ENCODE measurements at places on chromosomes 5 and 9. TPM values are rescaled to one million over a fixed set of nuclear protein-coding genes. Genes with fewer than 3 reads are reported as not detected.

DNA sequence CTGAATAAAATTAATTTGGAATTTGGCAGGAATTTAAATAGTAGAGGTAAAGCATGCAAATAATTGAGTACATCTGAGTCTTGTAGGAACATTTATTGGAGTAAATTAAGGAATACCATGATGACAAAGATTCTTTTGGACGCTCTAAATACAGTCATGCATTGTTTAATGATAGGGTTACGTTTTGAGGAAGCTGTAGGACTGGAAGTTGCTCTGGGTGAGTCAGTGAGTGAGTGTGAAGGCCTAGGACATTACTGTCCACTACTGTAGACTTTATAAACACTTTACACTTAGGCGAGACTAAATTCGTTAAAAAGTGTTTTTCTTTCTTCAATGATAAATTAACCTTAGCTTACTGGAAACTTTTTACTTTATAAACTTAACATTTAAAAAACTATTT lies 113.0 kb downstream of the FAM170A start:
- no peak for DNase-seq

DNA sequence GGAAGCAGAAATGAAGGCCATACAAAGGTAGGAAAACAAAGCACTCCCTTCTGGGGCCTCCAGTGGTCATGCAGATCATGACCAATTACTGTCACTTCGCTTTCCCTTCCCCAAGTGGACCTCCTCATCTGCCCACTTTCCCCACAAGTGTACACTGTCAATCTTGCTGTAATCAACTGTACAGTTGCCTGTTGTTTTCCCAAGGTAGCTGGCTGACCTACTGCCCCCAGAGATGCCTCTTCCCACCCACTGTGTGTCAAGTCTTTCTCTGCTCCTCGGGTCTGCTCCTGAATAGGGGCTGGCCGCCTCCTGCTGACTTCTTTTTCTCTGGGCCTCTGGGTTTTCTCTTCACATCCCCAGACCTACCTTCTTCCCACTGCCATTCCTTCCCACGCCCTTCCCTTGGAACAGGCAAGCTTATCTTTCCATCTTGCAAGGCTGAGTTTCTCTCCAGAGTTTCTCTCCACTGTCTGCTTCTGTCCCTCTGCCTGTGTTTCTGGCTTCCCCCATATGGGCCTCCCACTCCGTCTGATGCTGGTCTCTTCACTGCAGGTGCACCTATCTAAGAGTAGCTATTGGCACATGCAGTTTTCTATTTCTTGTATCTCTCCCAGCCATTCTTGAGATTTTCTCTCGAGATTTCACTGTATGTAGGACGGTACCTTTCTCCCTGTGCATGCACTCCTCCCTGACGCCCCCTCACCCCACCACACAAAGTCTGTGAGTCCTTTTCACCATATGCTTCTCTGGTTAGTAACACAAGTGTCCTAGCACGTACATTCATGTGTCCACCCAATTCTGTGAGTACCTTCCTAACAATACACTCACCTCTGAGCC lies 2.4 kb downstream of the ELL2 start:
- DNase-seq = peak; percentile 27

DNA sequence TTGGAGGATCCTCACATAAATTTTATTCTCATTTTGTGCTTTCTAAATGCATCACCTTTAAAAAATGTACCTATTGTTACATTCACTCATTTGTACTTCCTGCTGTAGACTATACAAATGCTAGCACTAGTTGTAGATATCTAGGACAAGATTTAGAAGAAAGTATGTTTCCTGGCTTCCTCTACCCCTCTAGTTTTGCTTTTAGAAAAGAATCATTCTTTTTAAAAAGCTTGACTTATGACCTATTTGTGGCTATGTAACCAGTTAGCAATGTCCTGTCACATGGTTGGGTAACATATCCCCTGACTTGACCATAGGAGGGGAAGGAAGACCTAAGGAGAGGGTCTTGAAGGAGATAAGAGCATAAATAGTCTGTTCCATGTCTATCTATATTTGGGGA lies 13.3 kb downstream of the CAMK4 start:
- no peak for DNase-seq

DNA sequence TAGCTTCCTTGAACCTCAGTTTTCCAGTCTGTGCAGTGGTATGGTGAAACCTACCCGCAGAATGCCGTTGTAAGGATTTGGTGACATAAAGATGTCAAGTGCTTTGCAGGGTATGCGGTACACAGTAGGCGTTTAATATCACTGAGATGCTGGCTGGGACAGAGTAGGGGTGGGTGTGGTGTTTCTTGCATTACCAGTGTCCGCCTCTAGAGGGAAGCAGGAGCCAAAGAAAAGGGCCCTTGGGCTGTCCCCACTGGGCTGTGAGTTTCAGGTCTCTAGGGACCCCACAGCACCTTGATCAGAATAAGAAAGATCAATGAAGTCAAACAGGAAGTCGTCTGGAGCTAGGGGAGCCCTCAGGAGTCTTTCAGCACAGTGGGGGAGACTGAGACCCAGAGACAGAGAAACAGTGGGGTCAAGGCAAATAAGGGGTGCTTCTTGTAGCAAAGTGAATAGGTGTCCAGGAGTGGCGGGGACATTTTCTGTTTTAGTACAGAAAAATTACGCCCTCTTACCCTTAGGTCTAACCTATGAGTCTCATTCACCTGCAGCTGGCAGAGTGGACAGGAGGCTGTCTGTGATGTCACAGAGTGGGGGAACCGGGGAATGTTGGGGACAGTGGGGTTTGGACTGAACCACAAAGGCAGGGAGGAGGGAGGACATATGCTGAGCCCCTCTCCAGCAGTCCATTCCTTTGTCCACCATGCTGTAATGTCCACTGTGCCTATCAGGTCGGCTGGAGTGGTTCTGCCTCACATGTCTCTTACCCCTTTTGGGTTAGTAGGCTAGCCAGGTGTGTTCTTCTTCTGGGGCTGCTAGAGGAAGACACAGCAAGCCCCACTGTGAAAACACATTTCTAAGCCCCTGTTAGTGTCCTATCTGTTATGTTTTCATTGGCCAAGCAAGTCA lies 4.7 kb upstream of the TEX53 start:
- DNase-seq = peak; percentile 89

DNA sequence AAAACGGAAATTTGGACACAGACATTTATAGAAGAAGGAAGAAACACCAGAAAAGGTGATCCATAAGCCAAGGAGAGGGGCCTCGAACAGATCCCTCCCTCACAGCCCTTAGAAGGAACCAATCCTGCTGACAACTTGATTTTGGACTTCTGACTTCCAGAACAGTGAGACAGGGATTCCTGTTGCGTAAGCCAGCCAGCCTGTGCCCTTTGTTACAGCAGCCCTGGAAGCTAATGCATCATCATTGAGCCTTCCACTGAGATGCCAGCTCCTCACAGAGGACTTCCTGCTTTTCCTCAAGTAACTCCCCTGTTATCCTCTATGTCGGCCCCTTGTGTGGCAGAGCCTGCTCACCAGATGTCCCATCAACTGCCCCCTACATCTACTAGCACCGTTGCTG lies 94.1 kb downstream of the JMY start:
- DNase-seq = no peak

- DNase-seq = no peak
Observed at GRCh38 chr5:149979896-149980295, 19.3 kb downstream of the SLC26A2 start.

- DNase-seq = no peak
Observed at GRCh38 chr5:169627551-169627950, 9.5 kb upstream of the DOCK2 start.

GRCh38 chr5:176817841-176818377 lies 7.5 kb downstream of the UNC5A start:
- DNase-seq = peak; percentile 83

GRCh38 chr9:38074441-38074961 lies 5.5 kb upstream of the SHB start:
- DNase-seq = no peak

- DNase-seq = no peak
Observed at GRCh38 chr5:180599590-180599914, 8.3 kb upstream of the SCGB3A1 start.

DNA sequence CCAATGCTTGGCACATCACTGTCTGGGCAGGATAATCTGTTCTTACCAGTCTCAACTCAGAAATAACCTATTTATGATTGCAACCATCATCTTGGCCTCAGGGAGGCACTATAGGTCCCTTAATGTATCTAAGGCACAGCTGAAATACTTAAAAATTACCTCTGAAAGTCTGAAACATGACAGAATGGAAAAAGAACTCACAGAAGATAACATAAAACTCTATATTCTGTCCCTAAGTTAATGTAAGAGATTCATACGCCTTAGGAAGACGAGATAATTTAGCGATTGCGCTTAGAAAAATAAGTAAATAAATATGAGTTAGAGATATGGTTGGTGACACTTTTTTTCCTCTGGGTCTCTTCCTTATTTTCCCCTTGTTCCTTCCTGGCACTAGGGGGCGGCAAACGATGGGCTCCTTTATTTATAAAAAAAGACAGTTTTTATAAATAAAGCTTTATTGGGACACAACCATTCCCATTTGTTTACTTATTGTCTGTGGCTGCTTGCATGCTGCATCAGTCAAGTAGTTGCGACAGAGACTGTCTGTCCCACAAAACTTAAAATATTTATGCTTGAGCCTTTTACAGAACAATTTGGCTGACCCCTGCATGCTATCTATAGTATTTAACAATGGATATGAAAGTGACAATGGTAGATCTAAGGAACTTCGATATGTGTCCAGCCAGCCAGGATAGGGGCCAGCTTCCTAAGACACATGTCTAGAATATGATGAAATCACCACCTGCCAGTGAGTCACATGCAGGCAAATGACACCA lies 79.6 kb downstream of the PDE4D start:
- peak; percentile 81 for DNase-seq

GRCh38 chr9:135409286-135410200 lies 70.0 kb upstream of the PPP1R26 start:
- DNase-seq = no peak

DNA sequence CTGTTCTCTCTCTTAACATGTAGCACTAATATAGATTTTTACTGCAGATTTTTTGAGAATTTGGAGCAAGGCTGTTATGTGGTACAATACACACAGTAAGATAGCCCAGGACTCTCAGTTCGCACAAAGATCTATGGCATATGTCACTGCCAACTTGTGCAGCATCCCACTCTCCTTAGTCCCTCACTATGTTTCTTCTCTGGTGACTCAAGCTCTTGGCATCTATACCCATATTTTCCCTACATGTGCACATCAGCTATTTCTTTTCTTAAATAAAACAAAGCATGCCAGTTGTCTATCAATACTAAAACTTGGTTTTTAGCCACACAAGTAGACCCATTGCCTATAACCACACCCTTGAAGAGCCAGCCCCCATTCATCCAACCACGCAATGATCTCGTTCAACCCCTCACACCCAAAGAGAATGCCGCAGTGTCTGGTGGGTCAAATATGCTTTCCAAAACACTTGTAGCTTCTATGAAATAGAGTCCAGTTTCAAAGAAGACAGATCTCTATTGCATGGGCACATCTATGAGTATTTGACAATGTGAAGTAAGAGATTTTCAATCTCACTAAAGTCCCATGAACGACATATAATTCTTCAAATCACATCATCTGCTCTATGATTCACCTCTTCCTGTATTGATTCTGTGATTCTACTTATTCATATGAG lies 18.2 kb upstream of the IL7R start:
- DNase-seq = no peak

- no peak for DNase-seq
Observed at GRCh38 chr5:101047181-101047580, 144.1 kb upstream of the ST8SIA4 start.

DNA sequence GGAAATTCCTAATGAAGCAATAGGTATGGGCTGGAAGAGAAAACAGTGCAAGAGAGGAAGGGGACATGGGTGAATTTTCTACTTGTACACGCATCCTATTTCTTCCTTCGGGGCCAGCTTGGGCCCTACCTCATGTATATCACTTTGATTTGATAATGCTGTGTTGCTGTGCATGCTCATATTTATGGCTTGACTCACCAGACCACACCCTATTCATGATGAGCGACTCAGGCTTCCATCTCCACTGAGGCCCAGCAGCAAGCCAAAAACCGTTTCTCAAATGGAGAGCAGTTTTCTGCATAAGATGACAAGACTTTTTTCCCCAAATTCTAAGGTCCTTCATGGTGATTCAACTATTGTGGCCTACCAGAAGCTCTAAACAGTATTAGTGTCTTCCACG lies 2039.1 kb upstream of the CDH9 start:
- DNase-seq = no peak

DNA sequence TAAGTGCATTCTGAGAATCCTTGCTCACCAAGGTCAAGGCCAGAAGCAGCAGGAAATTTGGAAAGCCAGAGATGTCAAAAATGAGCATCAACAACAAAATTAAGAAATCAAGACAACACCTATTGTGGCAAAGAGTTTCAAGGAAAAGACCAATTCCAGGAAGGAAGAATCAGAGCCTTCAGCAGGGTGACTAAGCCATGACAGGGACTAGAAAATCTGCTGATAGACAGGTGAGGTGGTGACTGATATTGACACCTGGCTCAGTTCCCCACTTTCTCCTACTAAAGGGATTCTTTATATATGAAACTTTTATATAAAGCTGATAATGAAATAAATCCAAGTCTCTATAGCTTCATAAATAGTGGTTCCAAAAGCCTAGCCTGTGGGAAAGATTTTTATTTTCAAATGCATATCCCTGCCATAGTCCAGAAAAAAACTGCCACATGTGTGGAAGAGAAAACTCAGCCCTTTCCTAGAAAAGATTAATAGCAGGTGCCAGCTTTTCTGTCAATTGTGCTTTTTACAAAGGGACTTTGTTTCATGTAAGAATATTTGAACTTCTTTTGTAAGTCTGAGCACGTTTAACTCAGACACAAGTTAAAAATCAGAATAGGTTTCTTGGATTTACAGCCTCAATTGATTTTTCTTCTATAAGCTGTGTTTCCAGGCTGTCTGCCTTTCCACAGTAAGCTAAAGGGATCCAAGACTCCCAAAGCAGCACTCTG lies 81.1 kb upstream of the GRAMD2B start:
- DNase-seq = no peak

DNA sequence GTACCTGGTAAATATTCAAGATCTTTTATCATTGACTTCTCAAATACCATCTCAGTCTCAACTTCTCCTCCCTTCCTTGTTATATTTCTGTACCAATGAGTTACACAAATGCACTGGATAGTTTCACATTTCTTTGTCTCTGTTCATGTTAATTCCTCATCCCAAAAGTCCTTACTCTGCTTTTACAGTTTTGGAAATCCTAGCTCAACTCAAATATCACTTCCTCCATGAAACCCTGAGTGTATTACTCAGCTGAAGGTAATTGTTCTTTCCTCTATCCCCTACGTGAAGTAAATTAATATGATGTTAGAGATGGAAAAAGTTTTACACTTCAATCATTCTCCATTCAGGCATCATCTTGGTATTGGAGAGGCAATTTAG lies 241.5 kb downstream of the TLE4 start:
- no peak for DNase-seq

DNA sequence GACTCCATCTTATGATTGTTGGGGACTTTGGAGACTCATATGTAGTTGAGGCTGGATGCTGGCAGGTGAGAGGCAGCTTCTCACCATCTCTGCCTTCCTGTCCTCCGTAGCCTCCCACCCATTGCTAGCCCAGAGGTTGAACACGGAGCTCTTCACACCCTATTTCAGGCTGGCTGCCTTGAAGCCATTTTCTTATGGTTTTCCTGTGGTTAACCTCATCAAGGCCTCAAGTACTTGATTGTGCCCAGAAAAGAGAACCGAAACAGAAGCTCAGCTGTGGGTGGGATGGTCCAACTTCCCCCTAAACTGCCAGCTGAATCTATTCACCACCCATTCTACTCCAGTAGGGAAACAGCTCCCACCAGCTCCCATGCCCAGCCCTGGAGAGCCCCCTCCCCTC lies 102.9 kb downstream of the LIFR start:
- DNase-seq = no peak

ALDH1A1 gene
- 3.4 TPM for total RNA-seq

SLC30A5 gene
- 39.7 TPM for total RNA-seq

TMC1 gene
- 0.54 TPM for total RNA-seq

DAB2IP gene
- 42.8 TPM for total RNA-seq

PLAA gene
- 78.3 TPM for total RNA-seq

JAK2 gene
- total RNA-seq = 1.5 TPM

C5orf63 gene
- total RNA-seq = 6.8 TPM

TMEM171 gene
- 1.7 TPM for total RNA-seq

Data from GM23338 (cell line).